Stimulated activated CD8-positive, alpha-beta memory T cell treated with anti-CD3 and anti-CD28 coated beads, Interleukin-7, amount 100 ng/mL, for 48 hours (primary cell): ENCODE measurements at places on chromosomes 5 and 9.

DNA sequence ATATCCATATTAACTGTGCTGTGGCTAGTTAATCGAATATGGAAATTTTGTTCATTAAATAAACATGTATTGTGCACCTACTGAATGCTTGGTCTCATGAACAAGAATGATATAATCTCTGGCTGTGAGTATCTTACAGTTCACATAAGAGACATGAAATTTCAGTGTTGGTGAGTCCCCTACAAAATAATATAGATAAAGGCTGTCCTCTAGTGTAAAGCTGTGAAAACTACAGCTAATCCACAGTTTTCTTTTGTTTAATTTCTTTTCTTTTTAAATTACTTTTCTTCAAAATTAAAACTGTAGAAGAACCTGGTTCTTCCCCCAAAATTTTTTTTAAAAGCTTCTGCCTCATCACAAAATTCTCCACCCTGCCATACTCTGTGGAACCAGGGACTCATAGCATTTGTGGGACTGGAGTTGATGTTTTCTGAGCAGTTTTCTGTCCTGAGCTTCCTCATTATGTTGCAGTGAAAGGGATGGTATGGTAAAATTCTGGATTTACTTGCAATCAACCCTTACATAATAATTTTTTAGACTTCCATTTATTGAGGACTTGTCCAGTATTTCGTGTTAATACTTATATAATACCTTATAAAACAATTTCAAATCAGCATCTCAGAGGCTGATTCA is 135.0 kb downstream of the STK32A start:
- no peak for DNase-seq

DNA sequence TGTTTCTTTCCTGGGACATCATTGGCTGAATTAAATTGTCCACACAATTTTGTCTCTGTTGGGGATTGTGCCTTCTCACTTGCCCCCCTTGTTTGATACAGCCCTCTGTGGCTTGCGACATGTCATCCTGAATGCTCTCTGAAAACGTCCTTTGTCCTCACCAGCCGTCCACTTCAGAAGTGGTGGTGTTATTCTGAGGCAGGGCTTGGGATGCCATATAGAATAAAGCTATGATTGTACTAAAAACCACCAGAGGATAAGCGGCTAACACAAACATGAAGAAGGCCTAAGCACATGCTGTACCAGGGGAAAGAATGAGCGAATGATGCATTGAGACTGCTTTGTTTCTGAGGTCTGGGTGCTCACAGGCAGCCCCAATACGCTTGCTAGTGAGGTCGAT is 3.5 kb upstream of the SNX30 start:
- no peak for DNase-seq

DNA sequence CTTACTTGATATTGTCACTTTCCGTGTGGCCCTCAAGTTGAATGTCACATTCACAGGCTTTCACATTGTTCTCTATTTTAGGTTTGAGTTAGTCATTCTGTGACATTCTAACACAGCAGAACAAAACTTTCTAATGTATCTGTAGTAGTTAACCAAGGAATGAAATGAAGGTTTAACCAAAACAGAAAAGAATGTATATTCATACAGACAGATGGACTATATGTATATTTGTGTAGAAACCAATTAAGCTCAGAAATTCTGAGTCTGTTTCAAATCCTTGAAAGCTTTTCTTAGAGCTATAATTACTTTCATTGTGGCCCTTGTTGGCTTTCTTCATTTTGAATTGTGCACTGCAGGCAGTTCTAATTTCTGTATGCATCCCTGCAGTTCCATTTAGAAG is 654.7 kb downstream of the LRRC70 start:
- no peak for DNase-seq

GRCh38 chr5:181024245-181025064 is 15.6 kb upstream of the BTNL9 start:
- DNase-seq = no peak

GRCh38 chr5:132425009-132425937 is 55.8 kb downstream of the SLC22A5 start:
- DNase-seq = no peak

DNA sequence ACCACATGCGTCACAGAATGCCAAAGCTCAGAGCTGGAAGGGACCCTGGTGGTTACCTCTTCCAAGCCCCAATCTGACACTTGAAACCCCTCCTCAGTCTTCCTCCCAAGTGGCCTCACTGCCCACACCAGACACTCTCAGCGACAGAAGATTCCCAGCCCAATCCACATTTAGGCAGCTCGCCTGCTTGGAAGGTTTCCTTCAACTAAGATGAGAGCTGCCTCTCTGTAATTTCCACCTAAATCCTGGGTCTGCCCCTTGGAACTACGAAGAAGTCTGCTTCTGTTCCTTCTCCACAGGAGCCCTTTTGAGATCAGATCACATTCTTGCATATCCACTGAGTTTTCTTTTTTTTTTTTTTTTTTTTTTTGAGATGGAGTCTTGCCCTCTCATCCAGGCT is 83.7 kb downstream of the PAX5 start:
- no peak for DNase-seq

GRCh38 chr9:114290561-114290986 is 32.3 kb upstream of the ORM1 start:
- no peak for DNase-seq

DNA sequence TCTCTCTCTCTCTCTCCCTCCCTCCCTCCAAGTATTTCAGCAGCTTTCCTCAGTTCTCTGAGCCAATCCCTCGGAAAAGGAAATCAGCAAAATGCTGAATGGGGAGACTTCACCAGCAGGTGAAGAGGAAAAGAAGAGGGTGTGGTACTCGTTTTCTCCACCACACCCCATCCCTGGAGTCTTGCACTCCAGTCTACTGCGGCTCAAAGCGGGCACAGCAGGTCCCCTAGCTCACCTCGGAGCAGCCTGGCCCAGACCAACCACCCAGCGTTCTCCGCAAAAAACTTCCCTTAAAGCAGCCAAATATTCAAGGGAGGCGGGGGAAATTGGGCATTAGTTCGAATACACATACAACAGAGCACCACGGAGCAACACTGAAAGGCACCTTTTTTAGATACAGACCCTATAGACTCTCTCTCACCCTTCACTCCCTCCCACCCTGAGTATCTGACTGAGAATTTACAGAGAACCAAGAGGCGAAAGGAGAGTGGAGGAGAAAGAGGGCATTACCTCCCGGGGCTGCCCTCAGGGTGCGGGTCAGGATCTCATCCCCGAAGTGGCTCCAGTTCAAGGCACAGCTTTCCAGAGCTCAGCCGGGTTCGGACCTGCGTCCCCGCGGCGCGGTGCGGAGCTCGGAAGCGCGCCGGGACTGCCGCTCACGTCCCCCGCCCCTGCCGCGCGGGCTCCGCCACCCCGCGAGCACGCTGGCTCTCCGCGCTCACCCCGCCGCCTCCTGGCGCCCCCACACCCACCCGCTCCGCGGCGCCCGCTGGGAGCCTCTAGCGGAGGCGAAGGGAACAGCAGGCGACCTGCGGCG is 1638.5 kb upstream of the C9orf72 start:
- peak; percentile 20 for DNase-seq

DNA sequence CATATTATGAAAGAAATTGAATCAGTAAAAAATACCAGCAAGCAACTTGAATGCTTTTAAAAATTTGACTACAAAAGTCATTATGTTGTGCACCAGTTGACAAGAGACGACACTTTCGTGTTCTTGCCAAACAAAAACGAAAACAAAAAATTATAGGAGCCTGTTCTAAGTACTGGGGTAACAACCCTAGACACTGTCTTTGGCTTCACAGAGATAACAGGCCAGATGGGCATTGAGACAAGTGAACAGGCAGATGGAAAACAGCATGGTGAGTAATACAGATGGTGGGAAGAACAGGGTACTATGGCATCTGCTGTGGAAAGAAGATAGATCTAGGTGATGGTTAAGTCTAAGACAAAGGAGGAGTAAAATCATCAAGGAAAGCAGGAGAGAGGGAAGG is 99.0 kb downstream of the CDH12 start:
- DNase-seq = no peak

DNA sequence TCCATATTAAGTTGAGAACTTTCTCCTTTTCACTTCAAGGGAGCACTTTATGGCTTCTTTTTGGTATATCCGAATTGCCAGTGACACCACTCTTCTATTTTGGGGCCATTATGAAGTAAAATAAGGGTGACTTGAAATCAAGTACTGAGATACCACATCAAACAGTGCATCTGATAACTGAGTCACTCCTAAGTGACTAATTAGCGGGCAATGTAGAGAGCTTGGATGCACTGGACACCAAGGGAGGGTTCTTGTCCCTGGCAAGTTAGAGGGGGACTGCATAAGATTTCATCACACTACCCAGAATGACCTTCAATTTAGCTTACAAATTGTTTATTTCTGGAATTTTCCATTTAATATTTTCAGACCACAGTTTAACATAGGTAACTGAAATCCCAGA is 813.9 kb upstream of the CDH10 start:
- no peak for DNase-seq

DNA sequence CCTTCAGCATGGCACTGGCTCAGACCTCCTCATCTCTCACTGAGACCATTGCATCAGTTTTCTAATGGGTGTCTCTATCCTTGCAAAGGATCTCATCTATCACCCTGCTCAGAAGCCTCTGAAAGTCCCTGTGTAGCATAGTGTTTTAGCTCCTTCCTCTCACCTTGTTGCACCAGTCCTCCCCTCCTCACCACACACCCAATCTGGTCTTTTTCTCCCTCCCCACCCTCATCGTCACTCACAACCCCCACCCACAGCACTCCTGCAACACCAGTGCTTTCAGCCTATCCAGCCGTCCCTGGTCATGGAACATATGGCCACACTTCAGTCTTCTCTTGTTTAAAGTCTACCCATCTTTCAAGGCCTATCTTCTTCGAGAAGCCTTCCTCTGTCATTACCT is 74.5 kb downstream of the ANGPTL2 start:
- no peak for DNase-seq

DNA sequence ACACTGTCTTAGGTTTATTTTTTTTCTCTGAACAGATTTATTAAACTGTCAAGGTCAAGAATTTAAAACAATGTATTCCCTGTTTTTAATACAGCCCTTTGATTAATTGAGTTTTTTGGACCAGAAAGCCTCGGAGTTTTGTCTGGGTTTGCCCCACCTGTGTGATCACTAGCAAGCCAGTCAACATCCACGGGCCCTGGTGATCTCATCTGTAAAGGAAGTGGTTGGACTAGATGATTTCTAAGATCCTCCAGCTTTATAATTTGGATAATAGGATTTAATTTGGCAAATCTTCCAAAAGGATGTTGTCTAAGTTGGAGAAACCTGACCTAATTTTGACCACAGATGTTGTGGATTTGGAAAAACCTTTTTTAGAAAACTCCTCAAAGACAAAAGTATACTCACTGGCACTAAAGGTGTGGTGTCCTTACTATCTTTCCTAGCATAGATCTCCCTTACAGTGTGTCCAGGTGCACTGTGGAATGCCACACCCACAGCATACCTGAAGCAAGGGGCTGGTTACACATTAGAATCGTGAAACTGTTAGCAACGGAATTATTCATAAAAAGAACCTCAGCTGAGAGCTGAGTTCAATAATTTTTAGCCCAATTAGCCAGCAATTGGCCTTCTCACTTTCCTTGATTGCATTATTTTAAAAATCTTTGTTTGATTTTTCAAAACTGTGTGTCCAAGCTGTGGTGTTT is 195.6 kb upstream of the ELL2 start:
- DNase-seq = no peak
